ENCODE measurements at places on chromosomes 4 and X.

GRCh38 chr4:898123-898522 lies 34.0 kb downstream of the GAK start:
- no peak for DNase-seq

DNA sequence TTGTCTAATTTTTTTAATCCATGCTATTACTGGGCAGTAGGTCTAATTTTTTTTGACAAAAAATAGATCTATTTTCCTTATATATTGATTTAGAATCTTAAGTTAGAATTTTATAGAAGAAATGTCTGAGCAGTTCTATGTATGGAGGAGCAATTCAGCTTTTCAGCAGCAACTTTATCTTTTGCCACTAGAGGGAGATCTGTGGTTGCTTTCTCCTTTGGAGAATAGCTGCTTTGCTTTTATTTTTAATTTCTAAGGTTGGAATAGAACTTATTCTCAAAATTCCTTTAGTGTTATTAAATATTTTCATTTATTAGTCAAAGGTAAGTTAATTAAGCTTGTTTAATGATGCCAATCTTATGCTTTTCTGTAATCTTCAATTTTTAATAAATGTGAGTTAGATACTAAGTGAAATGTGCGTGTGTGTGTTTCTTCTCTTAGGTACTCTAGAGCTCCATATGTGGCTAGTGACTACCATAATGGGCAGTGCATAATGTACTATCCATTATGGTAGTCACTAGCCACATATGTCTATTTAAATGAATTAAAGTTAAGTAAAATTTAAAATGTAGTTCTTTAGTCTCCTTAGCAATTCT lies 29.3 kb downstream of the FAM199X start:
- no peak for DNase-seq

GRCh38 chr4:123401271-123402120 lies 4.9 kb downstream of the SPRY1 start:
- DNase-seq, result no peak

GRCh38 chrX:18389966-18390365 lies 35.4 kb upstream of the CDKL5 start:
- DNase-seq, result no peak
